ENCODE measurements at places on chromosomes 12 and 14.

DNA sequence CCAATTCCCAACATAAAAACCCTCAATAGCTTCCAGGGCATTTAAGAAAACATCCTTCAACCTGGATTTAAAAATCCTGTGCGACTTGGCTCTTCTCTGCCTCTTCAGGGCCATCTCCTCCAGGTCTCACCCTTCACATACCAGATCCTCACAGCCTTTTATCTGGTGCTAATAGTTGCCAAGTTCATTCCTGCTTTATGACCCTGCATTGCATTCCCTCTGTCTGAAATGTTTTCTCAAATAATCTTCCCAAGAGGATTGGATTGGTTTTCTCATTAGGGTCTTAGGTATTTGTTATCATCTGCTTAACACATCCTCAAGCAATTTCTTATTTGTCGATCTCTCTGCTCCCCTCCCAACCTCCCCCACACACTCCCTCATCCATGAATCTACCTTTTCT is 832.0 kb downstream of the GALC start:
- no peak for DNase-seq

DNA sequence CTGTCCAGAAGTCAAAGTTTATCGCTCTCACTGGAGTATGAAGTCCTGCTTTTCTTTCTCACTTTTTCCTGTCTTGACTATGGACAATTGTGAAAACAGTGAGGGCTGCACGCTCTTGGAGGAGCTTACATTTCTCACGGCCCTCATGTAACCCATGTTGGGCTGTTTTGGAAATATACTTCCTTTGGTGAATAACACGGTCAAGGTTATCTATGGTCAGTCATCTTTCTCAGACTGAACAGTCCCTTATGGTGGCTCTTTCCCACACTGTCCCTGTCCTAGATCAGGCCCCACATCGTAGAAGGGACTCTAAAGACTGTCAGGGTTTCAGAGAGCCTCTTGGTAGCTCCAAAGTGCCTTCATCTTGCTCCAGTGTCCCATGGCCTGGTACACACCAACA is 7.2 kb downstream of the CCDC92 start:
- DNase-seq = no peak

DNA sequence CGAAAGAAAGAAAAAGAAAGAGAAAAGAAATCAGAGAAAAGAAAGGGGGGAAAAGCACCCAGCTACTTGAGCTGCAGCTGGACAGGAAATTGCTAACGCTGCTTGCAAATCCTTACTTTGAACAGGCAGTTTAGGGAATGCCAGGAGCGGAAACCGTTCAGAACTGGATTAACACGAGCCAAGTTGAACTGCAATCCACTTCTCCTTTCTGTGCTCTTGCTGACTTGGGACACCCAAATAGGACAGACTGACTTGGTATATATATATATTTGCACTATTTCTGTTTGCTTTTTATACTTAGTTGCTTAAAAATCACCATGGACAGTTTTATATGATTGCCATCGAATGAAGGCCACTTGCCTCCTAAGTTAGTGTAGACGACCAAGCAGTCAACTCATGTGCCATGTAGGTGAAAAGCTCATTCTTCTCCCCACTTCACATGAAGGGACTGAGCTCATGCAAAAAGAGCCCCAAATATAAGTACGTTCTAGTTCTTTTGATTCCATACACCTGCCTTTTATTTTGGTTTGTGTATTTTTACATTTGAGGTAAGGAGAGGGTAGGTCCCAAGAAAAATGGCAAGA is 5.5 kb downstream of the DUSP6 start:
- DNase-seq = no peak

- DNase-seq = no peak
Observed at GRCh38 chr14:79965896-79966295, 245.4 kb downstream of the DIO2 start.

- DNase-seq = no peak
Observed at GRCh38 chr12:63949902-63950301, 105.4 kb downstream of the SRGAP1 start.

DNA sequence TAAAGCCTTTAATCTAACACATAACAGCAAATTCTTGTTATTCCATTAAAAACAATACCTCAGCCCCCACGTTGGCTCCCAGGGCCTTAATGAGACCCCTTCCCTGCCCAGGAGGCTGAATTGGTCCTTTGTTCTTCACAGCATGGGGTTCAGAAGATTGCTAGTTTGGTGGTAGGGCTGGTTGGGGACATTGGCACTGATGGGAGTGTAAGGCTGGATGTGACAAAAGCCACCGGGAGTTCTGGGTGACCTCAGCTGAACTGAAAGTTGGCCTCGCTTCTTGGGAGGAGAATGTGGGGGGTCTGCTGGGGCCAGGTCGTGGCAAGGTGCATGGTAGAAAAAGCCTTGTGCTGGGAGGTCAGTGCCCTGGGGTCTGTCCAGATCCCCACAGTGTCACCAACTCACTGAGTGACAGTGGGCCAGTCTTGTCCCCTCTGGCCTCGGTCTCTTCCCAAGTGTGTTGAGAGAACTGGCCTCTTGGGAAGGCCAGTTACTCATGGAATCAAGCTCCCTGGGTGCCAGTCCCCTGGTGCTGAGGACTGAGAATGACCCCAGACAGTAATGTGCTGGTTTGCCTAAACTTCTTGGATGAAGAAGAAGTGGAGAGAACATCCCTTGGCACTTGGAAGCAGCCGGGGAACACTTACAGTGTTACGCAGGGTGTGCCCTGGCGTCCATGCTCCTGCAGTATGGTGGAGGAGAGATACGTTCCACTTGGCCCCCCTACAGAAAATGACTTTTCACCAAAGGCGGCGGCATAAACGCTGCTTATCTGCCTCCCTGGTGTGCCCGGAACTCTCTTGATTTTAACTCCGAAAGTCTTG is 283.7 kb upstream of the RTL1 start:
- no peak for DNase-seq

- no peak for DNase-seq
Observed at GRCh38 chr12:55724226-55724939, 4.2 kb downstream of the RDH5 start.

All from stimulated activated CD8-positive, alpha-beta memory T cell treated with anti-CD3 and anti-CD28 coated beads, Interleukin-4, amount 100 ng/mL, for 4 hours (primary cell).